ENCODE measurements at places on chromosomes 6 and 20. TPM values are rescaled to one million over a fixed set of nuclear protein-coding genes. Genes with fewer than 3 reads are reported as not detected.

C20orf144 gene
- total RNA-seq = not detected

MYL9 gene
- total RNA-seq = 244 TPM

GRCh38 chr6:32803416-32803815 lies 13.4 kb downstream of the HLA-DOB start:
- no peak for DNase-seq

DNA sequence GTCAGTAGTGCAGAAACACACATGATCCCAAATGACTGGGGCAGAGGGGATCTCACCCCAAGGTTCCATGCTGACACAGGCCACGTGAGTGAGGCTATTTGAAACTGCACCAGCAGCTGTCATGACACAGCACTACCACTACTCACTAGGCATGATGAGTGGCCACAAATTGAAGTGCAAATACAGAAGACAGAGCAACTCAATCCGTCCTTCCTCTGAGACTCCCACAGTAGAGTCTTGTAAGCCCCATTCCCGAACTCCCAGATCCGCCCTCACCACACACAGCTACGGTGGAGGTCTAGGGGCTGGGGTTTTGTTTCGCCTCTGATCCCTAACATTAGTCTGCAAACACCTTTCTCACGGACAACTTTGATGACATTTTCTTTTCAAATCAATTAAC lies 113.3 kb upstream of the NUP153 start:
- no peak for DNase-seq

THBS2 gene
- 107 TPM for total RNA-seq

LY6G6F gene
- not detected for total RNA-seq

BHLHE23 gene
- total RNA-seq = not detected

CPXM1 gene
- 2.0 TPM for total RNA-seq

KIF25 gene
- not detected for total RNA-seq

SYCP2 gene
- 3.3 TPM for total RNA-seq

GRCh38 chr6:6616656-6617055 lies 28.1 kb downstream of the LY86 start:
- DNase-seq = no peak

Data from tibial nerve (tissue), 4 donors.